GM04504 (cell line): ENCODE measurements at places on chromosomes 16 and 17.

DNA sequence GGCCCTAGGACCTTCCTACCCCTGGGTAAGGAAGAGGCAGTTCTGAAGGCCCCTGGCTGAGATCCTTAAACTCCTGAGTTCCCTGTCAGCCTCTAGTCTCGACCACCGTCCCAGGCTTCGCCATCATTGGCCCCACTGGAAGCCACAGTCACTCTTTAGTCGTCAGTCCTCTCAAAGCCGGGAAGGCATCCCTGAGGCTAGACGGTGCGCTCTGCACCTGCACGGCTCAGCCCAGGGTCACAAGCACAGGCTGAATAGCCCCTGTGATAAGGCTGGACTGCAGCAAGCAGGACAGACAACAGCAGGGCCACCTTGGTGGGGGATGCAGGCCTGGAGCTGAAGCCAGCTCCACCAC, 3.3 kb upstream of the HEXIM1 start:
- no peak for DNase-seq

GRCh38 chr17:47948706-47949196, 7.4 kb downstream of the PNPO start:
- no peak for DNase-seq

GRCh38 chr16:27849621-27850020, 213.9 kb downstream of the GSG1L start:
- DNase-seq = no peak

DNA sequence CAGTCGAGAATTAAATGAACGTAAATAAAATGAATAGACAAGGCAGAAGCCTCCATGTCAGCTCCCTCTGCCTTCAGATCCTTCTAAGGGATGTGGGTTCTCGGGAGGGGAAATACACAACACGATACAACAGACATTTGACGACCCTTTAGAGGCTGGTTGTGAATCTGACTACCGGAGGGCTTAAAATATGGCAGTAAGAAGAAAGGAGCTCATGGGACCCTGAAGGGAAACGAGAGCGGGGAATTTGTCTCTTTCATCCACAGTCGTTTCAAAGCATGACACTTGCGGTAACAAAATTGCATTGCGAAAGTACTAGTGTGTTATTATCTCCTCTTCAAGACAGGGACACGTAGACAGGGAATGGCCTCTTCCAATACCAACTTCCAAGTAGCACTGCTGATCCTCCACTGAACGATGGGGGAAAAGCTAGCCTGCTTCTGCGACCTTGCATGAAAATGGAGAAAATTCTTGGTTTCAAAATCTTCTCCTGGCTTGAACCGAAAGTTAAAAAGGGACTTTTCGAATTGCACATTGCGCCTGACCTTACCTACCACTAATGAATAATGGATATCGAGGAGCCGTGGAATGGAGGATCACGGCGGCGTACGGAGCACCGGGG, 1.2 kb upstream of the TNRC6C start:
- DNase-seq = no peak

- DNase-seq = no peak
Measured at GRCh38 chr16:46775214-46775613, 27.1 kb upstream of the MYLK3 start.

DNA sequence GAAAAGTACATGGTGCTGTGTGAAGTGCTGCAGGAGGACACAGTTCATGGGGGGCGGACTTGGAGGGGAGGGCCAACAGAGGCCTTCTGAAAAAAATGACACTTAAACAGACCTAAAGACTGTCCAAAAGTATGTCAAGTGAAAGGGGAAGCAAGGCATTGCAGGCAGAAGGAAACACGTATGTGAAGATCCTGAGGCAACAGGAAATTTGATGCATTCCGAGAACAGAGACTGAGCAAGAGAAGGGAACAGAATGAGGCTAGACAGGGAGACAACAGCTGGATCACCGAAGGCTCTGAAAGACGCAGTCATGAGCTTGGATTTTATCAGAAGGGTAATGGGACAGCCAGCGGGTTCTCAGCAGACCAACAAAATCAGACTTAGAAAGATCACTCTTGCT, 1.1 kb downstream of the IFT20 start:
- no peak for DNase-seq

- no peak for DNase-seq
Measured at GRCh38 chr17:67069603-67070136, 25.3 kb downstream of the CACNG1 start.

GRCh38 chr17:9268546-9268945, 247.2 kb downstream of the NTN1 start:
- DNase-seq = no peak

DNA sequence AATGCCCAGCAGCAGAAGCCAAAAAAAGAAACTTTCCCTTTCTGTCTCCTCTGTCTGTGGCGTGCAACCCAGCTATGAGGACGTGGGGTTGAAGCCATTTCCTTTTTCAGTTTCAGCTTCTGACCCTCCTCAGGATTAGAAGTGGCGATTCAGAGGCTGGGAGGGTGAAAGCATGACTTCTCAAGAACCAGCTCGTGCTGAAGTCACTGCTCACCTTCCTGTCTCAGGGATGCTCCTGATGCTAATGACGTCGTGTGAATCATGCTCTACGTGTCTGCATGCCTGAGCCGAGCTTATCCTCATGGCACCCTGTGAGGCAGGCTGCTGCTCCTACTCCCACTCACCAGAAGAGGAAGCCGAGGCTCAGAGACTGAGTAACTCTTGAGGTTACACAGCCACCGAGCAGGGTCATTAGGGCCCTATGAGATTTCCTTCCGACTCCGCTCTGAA, 5.7 kb upstream of the LPO start:
- peak; percentile 16 for DNase-seq
